HT1080 (cell line): ENCODE measurements at places on chromosomes 11 and 22. TPM values are rescaled to one million over a fixed set of nuclear protein-coding genes. Genes with fewer than 3 reads are reported as not detected.

SEC14L6 gene
- total RNA-seq: not detected in 2 replicates

KCNQ1 gene
- not detected in 2 replicates for total RNA-seq

SLC5A4 gene
- total RNA-seq: 0.53 and 1.2 TPM in 2 replicates

DCDC1 gene
- not detected in 2 replicates for total RNA-seq

SNU13 gene
- total RNA-seq: 229 and 305 TPM in 2 replicates

DCUN1D5 gene
- 138 and 149 TPM in 2 replicates for total RNA-seq

DEPDC5 gene
- 7.4 and 8.7 TPM in 2 replicates for total RNA-seq

CYTH4 gene
- total RNA-seq: 0.33 and 2.6 TPM in 2 replicates

NECTIN1 gene
- 14.8 and 18.4 TPM in 2 replicates for total RNA-seq

KIRREL3 gene
- 1.7 and 2.2 TPM in 2 replicates for total RNA-seq

CASP5 gene
- not detected in 2 replicates for total RNA-seq

PRODH gene
- 0.03 and 0.06 TPM in 2 replicates for total RNA-seq

MIOX gene
- 0.13 TPM in 1 of 2 replicates, not detected in the other for total RNA-seq

- no peak for DNase-seq
Observed at GRCh38 chr22:37672920-37673455, 2.4 kb upstream of the LGALS1 start.

DNA sequence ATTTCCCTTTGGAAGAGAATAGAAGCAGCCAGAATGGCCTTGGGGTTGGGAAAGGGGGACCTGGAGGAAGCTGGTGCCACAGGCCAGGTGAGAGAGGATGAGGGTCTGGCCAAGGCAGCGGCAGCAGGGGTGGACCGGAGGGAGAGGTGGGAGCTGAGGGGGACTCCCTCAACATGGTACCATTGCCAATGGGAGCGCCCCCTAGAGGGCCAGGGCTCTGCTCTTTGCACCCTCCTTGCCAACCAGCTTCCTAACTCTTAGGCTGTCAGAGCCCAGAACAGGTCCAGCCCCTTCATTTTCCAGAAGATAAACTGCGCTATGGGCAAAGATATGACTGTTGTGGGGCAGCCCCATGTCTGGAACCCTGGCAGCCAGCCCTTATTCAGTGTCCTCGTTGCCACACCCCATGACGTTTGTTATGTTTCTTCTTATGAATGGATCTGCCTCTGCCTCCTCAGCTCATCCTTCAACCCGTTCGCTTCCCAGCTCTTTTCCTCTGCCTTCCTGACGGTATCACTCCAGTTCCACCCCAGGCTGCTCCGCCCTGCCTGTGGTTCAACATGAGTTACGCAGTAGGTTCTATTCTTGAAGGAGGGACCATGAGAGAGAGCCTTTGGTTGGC, 185.2 kb downstream of the GRIK4 start:
- DNase-seq: no peak

- DNase-seq: no peak
Observed at GRCh38 chr11:109789901-109790300, 303.3 kb upstream of the ZC3H12C start.

GRCh38 chr11:64056213-64056785, 20.6 kb downstream of the FLRT1 start:
- no peak for DNase-seq

DNA sequence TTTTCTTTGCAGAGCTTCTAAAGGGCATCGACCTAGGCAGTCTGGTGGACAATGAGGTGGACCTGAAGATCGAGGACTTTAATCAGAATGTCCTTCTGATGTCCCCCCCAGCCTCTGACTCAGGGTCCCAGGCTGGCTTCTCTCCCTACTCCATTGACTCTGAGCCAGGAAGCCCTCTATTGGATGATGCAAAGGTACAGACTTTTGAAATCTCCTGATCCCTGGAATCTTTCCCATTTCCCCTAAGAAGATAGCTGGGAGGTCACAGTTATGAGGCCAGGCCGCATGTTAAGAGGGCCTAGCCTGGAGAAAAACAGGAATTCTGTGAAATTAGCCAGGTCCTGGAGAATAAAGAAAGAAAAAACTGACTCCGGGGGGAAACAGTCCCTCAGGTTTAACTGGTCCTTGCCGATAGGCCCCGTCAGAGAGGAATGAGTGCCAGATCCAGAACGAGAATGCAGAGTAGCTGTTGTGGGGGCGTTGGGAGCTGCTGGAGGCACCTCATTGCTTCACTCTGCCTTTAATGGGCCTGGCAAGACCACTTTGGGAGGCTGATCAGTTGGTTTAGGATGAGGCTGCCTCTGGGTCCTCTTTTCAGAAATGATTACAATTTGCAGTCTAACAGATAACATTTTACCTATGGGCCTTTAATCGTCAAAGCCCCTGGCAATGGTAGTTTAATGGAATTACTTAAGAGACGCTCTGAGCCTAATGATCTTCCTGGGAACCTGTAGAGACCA, 39.2 kb downstream of the SHISA8 start:
- DNase-seq: no peak

GRCh38 chr11:131886201-131886600, 515.8 kb downstream of the NTM start:
- no peak for DNase-seq

- peak; percentile 88 for DNase-seq
Observed at GRCh38 chr11:12200991-12201985, 90.9 kb downstream of the MICAL2 start.

GRCh38 chr11:119989159-119989821, 148.6 kb downstream of the TRIM29 start:
- no peak for DNase-seq

GRCh38 chr11:82869657-82870056, 30.6 kb downstream of the PRCP start:
- no peak for DNase-seq

DNA sequence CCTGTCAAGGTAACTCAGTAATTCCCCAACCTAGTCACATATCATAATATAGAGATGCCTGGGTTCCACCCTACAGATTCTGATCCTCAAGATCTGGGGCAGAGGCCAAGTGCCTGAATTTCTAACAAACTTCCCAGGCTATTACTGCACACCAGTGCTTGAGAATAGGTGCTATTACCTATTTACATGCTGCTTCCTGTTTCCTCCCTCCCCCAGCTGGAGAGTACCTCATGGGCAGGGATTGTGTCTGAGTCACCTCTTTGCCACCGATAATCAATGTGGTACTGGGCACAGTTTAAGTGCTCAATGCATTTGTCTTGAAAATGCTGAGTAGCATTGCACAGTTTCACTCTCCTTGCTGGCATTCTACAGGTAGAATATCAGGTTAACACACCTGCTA, 582.2 kb upstream of the CADM1 start:
- DNase-seq: no peak

DNA sequence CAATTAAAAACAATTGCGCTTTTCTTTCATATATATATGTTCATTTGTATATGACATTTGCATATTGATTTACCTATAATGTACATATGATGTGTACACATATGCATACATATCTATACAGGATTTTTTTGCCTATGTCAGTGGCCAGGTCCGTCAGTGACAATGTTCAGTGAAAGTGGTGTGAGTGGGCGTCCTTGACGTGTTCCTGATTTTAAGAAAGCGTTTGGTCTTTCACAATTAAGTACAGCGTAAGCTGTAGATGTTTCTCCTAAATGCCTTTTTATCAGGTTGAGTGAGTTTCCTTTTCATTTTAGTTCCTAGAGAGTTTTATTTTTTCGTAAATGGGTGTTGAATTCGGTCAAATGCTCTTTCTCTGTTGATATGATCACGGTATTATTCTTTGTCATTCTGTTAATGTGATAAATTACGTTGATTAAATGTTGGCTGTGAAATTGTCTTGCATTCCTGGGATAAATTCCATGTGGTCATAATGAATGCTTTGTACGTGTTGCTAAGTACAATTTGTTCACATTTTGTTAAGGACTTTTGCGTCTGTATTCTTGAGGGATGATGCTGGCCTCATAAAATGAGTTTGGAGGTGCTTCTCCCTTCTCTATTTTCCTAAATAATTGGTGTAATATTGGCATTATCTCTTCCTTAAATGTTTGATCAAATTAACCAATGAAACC, 10.6 kb upstream of the GNB1L start:
- no peak for DNase-seq

GRCh38 chr11:122181893-122182292, 65.9 kb upstream of the BLID start:
- DNase-seq: peak; percentile 50

GRCh38 chr11:131712897-131713296, 342.5 kb downstream of the NTM start:
- DNase-seq: no peak

DNA sequence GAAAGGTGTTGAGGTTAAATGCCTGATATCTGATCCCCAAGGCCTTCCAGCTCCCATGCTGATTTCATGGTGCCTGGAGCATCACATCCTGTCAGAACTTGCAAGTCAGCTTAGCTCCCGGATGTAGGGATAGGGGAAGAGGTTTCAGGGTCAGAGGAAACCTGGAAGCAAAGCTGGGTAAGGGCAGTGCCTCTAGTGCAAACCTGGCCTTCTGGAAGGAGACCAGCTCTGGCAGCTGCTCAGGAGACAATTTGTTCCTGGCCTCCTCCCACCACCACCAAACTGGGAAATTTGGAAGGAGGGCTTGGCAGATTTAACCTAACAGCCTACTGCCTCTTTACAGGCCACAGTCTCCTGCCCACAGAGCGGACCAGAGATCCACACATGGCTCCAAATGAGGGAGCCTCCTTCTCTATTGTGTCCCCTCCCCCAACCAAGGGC, 9.2 kb upstream of the TSKU start:
- DNase-seq: no peak

DNA sequence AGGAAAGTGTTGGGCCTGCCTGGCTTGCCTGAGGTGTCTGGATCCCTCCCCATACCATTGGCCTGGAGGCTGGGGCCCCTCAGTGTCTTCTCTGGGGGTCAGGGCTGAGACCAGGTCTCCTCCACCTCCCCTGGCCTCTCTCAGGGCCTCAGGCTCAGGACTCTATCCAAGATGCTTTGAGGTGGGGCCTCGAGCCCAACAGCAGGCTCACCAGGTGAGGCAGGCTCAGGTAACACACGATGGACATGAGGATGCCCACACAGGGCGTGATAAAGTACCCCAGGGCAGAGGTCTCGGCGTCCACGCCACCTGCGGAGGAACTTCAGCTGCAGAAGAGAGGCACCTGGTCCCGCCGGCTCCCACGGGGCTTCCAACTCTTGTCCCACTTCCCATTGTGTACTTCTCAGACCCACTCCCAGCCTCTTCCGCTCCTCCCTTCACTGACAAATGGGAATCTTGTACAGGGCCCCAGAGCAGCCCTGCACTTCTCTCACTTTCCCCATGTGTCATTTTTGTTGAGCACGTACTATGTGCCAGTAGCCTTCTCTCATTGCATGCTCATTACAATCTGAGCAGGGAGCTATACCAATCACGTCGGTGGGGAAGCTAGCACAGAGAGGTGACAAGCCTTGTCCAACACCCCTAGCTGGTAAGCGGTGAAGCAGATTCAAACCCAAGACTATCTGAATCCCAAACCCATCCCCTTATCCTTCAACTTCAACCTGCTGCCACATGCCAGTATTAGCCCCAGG, 3.8 kb downstream of the SLC29A2 start:
- DNase-seq: no peak

DNA sequence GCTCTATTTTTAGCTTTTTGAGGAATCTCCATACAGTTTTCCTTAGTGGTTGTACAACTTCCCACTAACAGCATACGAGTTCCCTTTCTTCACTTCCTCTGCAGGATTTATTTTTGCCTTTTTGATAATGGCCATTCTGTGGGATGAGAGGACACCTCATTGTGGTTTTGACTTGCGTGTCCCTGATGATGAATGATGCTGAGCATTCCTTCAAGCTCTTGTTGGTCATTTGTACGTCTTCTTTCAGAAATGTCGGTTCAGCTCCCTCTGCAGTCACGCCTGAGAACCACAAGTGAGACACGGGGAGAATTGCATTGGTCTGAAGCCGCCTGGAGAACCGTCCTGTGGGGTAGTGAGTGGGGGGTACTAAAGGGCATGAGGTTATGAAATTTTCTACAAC, 2.0 kb upstream of the KRTAP5-10 start:
- DNase-seq: peak; percentile 55

GRCh38 chr11:120209746-120210625, 846 bp upstream of the OAF start:
- no peak for DNase-seq

GRCh38 chr22:25027043-25027906, 74.8 kb downstream of the KIAA1671 start:
- no peak for DNase-seq

GRCh38 chr22:46997311-46997970, 235.0 kb downstream of the TBC1D22A start:
- no peak for DNase-seq

DNA sequence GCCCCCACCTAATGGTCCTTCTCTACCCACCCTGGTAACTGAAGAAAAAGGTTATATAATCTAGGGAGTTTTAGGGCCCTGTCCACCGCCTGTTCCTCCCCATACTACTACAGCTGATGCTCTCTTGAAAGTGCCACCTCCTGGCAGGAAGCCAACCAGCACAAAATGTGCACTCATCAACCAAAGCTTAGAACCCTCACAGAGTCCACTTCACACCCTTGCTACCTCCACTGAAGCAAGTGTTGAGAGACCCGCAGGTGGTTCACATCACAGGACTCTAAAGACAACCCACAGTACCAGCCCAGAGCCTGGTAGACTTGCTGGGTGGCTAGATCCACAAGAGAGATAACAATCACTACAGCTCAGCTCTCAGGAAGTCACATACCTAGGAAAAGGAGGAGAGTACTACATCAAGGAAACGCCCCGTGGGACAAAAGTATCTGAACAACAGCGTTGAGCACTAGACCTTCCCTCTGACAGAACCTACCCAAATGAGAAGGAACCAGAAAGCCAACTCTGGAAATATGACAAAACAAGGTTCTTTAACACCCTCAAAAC, 17.5 kb upstream of the OR10W1 start:
- no peak for DNase-seq

DNA sequence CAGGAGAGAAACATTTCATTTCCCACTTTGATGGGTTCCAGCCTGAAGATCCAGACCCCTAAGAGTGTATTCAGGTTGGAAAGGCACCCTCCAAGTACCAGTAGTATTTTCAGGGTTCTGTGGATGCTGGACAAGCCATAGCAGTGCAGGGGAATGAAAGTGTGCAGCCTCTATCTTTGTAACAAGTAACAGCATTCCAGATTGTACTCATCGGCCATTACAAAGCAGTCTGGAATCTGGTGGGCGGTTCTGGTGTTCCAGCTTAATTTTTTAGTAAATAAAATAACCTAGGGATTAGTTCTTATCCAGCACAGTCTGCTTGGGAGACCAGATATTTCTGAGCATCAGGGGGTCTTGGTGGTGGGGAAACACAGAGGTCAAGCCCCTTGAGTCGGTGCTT, 22.6 kb downstream of the APLNR start:
- peak; percentile 16 for DNase-seq

- no peak for DNase-seq
Observed at GRCh38 chr22:23856721-23857605, 712 bp upstream of the SLC2A11 start.

- no peak for DNase-seq
Observed at GRCh38 chr11:84129961-84130576, 843.9 kb upstream of the CCDC90B start.

DNA sequence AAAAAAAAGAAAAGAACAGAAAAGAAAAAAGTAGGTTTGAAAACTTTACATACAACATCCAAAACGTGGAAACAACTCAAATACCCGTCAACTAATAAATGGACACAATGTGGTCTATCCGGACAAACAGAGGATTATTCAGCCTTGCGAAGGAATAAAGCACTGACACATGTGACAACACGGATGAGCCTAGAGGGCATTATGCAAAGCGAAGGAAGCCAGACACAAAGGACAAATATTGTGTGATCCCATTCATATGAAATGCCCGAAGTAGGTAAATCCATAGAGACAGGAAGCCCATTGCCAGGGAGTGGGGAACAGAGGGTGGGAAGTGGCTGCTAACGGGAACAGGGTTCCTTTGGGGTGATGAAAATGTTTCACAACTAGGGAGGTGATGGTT, 11.8 kb downstream of the RFPL1 start:
- no peak for DNase-seq
